Fibroblast of lung (primary cell): ENCODE measurements at places on chromosomes 1 and 21.

GRCh38 chr1:165116732-165117131 is 239.8 kb downstream of the LMX1A start:
- DNase-seq: peak; percentile 90

GRCh38 chr1:82139751-82140468 is 339.2 kb downstream of the ADGRL2 start:
- no peak for DNase-seq

GRCh38 chr21:33914188-33914587 is 1.4 kb downstream of the ATP5PO start:
- no peak for DNase-seq

DNA sequence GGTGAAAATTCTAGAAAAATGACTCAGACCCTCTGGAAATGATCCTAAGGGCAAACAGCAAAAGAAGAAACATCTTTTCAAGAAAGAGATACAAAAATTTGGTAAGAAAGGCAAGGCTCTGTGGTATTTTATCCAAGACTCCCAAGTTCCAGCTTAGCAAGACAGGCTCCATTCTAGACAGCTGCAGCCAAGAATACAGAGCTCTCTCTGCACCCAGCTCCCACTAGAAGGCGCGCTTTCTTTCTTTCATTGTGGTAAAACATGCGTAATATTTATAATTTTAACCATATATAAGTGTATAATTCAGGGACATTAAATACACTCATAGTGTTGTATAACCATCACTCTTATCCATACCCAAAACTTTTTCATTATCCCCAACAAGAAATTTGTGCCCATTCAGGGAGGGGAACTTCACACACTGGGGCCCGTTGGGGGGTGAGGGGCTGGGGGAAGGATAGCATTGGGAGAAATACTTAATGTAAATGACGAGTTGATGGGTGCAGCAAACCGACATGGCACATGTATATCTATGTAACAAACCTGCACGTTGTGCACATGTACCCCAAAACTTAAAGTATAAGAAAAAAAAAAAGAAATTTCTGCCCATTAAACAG is 2.2 kb upstream of the HFM1 start:
- DNase-seq: peak; percentile 27

GRCh38 chr1:204731509-204731908 is 46.0 kb upstream of the LRRN2 start:
- DNase-seq: no peak

GRCh38 chr1:11358984-11359383 is 86.0 kb downstream of the UBIAD1 start:
- DNase-seq: no peak

- no peak for DNase-seq
Measured at GRCh38 chr1:31377364-31377863, 4.5 kb upstream of the FABP3 start.

DNA sequence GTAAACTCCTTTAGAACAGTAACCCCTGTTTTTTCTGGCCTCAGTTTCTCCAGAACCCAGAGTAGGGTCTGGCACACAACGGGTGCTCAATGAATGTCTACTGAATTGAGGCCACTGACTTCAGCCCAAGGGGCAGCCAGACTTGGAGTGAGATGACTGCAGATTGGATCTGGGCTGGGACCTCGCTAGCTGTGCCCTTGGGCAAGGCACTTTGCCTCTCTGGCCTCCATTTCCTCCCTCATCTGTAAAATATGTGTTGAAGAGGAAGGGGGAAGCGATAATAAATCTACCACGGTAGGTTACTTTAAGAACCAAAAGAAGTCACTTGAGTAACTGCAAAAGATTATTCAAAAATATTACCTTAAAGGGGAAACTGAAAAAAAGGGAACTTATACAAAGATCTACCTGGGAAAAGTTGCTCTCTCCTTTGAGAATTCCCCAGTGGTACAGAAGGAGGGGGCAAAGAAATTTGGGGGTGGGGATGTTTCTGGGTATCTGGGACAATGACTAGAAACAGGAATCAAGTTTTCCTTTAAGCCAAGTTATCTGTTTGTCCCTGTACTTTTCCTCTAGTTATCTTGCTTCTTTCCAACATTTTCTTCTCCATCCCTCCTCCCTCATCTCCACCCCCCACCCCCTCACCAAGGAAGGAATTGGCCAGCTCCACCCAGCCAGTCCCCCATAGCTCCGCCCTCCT is 394 bp upstream of the GRHL3 start:
- DNase-seq: no peak

- no peak for DNase-seq
Measured at GRCh38 chr1:202756391-202756790, 46.1 kb upstream of the SYT2 start.

- DNase-seq: peak; percentile 26
Measured at GRCh38 chr1:23664837-23665795, 26.5 kb upstream of the RPL11 start.

DNA sequence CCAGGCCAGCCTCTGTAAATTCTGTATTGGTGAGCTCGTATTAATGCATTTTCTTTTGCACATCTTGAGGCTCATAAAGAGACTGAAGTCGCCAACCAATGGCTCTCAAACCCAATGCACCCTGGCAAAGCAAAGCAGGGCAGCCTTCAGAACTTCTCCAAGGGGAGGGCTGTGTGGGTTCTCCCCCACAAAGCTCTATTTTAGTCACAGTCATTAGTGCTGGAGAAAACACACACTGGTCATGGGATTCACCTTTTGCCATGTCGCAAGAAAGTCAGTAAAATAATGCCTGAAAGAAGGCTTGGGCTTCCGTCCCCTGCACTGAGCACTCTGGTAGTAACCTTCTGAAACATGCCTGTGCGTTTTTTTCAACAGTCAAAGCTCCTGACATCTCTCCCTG is 26.3 kb upstream of the ATF3 start:
- DNase-seq: no peak

- no peak for DNase-seq
Measured at GRCh38 chr1:150596095-150596892, 16.9 kb upstream of the MCL1 start.

DNA sequence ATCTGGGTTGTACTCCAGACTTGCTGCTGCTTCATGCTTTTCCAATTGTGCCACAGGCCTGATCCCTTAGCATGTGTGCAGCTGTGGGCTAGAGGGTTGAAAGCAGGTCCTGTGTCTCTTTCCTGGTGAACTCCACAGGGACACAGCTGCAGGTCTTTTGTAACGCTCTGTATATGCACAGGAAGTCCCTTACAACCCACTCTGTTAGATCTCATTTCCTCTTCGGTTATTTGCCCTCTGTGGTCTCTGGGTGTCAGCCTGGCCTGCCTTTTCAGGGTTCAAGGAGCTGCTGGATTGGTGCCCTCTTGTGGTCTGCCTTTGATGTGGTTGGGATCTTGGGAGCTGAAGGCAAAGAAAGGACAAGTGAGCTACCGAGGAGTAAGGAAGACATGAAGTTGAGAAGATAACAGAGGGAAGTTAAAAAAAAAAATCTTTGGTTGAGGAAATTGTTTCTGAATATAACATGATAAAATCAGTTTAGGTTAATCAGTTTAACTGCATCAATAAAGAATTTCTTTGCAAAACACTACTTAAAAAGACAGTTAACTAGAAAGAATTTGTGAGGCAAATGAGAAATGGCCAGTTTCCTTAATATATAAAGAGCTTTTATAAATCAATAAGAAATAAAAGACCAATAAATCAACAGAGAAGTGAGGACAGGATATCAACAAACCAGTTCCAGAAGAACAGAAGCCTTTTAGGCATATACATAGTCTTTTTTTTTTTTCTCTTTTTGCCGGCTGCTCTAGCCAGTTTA is 44.1 kb downstream of the UCK2 start:
- DNase-seq: peak; percentile 73

DNA sequence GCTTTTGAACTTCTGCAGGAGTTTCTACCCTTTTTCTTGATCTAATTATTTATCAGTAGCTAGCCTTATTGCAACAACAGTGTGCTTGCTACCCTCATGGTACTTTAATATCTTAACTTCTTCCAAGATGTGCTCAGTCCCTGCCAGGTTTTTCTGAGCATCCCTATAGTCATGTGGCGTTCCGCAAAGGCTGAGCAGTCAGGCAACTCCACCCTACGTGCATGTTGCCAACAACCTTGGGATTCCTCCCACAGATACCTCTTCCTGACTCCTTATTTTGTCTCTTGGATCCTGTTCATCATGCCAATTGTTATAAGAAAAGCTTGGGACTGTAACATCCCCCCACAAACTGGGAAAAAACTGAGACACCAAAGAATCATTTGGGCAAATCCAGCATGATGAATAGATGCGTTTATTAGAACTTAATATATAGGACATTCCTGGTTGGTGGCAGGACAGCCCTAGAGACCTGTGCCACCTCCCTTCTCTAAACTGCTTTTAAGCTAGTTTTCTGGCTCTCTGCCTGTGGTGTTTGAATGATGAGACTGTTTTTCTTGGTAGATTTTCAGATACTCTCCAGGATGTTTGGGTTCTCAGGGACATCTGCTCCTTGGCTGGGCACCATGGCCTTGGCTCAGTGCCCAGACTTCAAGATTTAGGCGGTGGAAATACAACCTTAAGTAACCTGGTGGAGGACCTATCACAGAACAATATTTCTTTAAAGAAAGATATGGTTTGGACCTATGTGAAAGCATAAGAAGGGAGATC is 27.1 kb upstream of the KCTD3 start:
- DNase-seq: peak; percentile 28

DNA sequence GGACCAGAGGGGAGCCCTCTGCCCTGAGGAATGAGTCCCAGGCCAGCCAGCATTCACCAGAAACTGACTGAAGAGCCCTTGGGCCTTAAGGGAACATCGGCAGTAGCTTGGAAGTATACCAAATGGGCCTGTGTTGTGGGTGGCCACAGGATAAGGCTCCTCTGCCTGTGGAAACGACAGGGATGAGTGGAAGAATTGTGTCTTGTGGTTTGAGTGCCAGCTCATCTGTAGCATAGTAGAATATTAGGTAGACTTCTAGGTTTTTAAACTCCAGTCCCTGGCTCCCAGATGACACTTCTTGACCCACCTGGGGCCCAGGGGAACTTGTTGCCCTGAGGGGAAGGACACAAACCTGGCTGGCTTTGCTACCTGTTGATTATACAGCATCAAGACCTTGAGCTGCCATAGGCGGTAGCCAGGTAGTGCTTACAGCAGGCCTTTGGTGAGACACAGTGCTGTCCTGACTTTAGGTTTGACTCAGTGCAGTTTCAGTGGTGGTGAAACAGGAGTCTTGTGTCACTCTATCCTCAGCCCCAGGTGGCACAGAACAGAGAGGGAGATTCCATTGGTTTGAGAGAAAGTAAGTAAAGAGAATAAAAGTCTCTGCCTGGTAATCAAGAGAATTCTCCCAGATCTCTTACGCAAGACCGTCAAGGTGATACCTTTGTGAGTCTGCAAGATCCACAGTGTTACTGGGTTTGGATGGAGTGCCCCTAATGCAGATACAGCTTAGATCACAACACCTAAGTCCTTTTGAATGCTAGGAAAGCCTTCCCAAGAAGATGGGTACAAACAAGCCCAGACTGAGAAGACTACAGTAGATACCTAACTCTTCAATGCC is 50.2 kb downstream of the RABGAP1L start:
- DNase-seq: no peak

- DNase-seq: no peak
Measured at GRCh38 chr1:25977801-25978200, 20.1 kb downstream of the PAFAH2 start.

GRCh38 chr1:36836916-36837315 is 197.4 kb downstream of the GRIK3 start:
- no peak for DNase-seq

DNA sequence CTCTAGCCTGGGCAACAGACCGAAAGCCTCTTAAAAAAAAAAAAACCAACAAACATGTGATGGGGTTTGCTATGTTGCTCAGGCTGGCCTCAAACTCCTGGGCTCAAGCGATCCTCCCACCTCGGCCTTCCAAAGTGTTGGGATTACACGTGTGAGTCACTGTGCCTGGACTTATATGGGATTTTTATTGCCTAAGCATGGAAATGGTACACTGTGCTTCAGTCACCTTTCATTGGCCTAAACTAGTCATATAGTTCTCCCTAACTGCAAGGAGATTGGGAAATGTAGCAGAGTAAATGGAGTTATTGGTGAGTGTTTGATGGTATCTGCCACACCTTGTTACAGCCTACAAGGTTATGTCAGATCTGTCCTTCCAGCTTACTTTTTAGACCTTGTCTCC is 17.2 kb upstream of the MEF2D start:
- DNase-seq: no peak

DNA sequence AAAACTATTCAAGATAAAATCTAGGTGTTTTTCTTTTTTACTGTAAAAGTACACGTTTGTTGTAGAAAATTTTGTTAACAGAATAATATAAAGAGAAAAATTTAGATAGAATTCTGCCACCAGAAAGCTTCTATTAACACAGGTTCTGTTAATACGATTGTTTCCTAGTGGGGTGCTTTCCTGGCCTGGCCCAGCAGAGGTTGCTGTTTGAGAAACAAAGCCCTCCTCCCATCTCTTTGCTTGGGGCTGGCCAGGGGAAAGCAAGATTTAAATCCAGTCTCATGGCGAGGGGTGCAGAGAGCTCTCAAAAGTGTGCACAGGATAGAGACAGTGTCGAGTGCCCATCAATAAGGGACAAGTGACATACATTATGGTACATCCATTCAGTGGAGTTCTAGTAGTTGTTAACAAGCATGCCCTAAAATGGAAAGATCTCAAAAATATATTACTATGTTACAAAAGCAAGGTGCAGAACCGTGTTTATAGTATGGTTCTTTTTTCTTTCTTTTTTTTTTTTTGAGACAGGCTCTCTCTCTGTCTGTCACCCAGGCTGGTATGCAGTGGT is 14.6 kb upstream of the ACBD3 start:
- no peak for DNase-seq

DNA sequence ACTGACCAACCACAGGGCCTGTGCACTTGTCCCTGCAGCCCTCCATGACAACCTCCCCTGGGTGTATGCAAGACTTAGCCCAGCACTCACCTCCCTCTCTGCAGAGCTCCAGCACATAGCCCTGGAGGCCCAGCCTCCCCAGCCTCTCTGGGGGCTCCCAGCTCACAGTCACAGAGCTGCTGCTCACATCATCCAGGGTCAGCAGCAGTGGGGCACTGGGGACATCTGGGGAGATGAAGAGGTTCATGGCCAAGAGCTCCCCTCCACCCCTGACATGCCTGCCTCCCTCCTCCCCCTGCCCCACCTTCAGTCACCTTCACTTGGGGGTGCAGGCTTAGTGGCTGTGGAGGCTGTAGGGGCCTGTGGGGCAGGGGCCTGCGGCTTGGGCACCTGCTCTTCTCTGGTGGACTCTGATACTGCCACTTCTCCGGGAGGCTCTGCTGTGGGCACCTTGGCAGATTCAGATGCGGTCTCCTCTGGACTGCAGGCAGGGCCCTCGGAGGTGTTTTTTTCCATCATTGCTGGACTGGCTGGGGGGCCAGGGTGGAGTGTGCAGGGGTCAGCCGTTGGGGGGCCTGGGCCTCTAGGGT is at the start of gene MYBPH:
MYBPH (minus strand) TSS at position 590 of the 590 bp plus-strand sequence; CDS start at position 519, 71 bp downstream.
- DNase-seq: no peak

DNA sequence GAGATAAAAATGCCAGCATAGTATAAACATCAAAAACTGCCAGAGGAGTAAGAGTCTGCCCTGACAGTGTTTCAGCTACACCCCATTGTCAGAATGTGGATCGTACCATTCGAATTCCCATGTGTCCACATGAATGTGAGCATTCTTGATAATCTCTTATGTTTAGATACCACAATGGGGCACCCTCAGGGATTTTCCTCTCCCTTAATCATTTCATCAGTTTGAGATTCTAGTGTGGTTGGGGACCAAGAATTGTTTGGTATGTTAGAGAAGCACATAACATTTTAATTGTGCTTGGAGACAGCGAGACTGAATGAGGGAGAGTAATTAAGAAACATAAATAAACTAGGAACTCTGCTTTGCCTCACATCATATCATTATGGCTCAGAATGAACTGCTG is 120.2 kb downstream of the ZC3H11B start:
- DNase-seq: no peak
